ENCODE measurements at places on chromosomes 1 and 21.

GRCh38 chr1:222772996-222773379 is 36.0 kb downstream of the FAM177B start:
- DNase-seq: no peak

GRCh38 chr1:112866151-112866550 is 89.8 kb downstream of the SLC16A1 start:
- DNase-seq: no peak

DNA sequence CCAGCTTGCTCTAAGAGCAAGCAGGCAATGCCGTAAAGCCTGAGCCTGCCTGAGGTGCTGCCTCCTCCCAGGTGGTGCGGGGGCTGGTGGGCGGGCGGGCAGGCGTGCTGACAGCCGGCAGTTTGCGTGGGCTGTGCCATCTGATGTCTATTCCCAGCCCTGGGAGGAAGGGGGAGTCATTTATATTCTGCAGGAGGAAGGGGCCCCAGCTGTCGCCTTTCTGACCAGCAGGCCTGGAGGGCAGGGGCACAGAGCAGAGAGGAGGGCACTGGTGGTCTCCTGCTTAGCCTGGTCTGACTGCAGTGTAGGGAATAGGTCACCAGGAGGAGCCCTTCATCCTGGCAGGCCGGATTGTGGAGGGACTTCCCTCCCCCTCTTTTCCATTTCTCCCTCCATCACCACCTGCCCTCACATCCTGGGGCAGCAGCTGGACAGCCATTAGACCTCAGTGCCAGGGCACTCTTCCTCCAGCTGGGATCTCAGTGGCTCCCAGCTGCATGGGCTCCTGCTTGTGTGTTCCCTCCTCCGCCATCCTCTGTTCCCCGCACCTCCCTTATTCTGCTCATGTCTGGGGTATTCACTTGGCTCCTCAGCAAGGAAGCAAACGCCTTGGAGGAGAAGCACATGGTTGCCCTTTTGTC is 4.4 kb downstream of the CYB561D1 start:
- no peak for DNase-seq

DNA sequence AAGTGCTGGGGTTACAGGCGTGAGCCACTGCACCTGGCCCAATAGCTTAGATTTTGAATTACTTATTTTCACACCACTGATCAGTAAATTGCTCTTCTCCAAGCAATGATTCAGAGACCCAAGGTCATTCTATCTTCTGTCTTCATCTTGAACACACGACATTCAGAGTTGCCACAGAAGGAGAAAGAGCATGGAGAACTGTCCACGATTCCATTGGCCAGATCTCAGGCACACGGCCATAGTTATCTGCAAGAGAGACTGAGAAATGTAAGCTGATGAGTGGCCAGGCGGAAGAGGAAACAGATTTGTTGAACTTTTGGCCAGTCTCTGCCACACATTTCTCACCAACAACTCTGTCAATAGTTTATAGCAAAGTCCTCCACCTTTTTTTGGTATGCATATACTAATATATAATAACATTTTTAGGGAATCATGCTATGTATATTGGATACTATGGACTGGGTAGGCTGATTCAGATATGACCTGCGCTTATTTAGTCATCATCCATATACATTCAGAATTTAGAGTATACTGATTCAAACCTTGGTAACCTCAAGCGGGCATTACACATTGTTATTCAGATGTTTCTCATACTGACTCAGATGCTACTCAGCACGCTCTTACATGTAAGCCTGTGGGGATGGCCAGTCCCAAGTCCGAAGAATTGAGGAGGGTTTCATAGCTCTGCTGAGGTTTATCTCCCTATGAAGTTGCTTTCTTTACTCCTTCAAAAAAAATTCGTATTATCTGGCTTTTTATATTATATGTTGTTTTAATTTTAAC is 25.5 kb upstream of the CAP1 start:
- DNase-seq: peak; percentile 96

DNA sequence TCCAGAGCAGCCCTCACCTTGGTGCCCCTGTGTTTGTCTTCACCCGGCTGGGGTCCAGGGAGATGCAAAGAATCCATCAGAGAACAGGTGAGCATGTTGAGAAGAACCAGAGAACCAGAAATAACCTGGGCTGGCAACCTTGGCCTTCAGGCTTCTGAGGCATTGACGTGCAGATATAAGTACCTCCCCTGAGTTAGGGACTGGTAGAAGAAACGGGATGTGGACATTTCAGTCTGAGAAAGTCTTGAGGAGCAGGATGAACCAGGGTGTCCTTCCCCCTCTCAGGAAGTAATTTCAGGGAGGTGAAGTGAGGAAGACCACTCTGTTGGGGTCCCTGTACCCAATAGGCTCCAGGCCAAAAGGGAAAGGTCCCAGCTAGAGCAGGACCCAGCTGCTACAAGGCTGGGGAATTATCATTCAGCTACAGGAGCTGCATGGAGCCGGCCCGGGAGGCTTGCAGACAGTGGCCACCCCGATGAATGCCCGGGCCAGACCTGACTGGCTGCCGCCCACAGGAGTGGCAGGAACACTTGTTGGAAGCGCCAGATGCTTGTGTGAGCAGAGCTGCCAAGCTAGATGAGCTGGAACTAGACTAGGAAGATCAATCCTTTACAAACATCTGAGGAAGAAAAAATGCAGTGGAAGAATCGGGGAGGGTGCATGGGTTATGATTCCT is 1.7 kb upstream of the AURKAIP1 start:
- DNase-seq: no peak

GRCh38 chr1:45430490-45430889 is 60.5 kb downstream of the TESK2 start:
- DNase-seq: no peak

DNA sequence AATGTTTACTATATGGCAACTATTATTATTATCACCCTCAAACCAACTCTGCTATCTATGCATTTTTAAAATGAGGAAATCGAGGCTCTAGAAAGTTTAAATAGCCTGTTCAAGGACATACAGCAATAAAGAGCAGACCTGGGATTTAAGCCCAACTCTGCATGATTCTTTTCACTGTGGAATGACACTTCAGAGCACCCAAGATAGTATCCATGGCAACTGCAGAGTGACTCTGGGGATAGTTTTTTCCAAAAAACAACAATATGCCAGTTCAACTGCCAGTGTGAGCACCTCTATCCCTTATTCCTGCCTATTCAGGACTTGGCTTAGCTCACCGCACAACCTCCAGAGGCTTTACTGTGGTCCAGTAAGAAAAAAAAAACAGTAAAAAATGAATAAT is 293.9 kb downstream of the BRINP2 start:
- no peak for DNase-seq

DNA sequence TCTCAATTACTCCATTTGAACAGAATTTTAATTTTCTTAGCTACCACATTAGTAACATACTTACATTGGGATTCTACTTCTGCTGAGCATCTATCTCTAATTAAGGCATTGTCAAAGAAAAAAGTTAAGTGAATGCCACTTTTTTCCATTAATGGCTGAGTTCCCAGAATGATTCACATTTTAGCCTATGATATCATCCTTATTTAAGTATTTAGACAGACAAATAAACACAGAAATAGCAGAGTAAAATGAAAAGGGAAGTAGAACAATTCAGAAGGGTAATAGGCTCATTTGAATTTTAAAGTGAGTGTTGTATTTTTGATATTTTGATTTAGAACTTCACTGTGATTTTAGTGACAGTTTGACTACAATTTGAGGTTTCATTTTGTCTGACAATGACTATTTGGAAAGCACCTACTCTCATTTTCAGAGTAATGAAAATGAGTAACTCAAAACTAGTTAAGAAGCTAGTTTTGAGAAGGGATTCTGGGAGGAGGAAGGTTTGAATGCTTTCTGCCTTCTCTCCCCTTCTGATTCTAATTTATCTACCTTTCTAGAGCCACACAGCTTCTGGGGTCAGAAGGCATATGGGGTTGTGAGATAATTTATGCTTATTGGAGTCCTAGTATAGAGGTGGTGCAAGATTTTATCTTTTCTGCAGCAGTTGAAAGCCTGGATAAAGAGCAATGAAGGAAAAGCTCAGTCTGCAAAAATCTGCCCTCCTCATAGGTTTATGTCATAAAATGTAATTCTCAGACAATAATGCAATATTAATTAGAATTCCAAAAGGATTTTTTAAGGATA is 15.5 kb downstream of the LYPLAL1 start:
- peak; percentile 40 for DNase-seq

DNA sequence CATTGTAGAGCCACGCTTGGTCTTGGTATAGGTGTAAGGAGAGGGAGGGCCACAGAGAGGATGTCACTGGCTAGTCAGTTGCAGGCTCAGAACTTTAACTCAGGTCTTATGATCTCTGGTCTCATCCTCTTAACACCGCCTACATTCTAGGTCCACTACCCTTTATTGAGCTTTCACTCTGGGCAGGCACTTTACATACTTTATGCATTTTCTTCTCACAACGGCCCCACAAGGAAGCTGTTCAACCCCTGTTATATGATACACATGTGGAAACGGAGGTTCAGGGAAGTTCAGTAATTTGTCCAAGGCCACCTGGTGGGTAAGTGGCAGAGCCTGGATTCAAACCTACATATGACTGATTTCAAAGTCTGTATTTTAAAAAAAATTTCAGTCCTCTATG is 25.3 kb upstream of the RCAN3 start:
- no peak for DNase-seq

GRCh38 chr21:38679534-38679933 is 126.2 kb upstream of the ETS2 start:
- DNase-seq: peak; percentile 39

DNA sequence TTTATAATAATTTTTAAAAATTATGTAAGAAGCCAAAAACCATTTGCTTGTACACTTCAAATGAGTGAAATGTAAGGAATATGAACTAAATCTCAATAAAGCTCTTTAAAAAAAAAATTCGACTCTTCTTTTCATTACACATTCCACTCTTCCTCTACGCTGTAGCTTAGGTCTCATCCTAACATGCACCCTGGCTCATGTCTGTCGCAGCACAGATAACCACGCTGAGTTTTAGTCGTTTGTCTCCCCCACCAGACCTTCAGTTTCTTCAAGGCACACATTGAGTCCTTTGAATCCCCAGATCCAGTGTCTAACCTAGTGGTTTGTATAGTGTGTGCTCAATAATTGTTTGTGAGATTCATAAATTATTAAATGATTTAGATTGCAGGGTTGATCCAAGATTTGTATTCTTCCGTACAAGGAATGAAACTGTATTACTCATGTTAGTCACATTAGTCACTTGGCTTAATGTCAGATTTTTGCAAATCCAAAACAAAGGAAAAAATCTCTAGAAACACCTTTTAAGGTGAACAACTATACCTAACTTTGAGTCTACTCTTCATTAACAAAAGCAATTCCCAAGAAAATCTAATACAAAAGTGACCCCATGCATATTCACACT is 57.3 kb downstream of the SLC25A24 start:
- peak; percentile 38 for DNase-seq

DNA sequence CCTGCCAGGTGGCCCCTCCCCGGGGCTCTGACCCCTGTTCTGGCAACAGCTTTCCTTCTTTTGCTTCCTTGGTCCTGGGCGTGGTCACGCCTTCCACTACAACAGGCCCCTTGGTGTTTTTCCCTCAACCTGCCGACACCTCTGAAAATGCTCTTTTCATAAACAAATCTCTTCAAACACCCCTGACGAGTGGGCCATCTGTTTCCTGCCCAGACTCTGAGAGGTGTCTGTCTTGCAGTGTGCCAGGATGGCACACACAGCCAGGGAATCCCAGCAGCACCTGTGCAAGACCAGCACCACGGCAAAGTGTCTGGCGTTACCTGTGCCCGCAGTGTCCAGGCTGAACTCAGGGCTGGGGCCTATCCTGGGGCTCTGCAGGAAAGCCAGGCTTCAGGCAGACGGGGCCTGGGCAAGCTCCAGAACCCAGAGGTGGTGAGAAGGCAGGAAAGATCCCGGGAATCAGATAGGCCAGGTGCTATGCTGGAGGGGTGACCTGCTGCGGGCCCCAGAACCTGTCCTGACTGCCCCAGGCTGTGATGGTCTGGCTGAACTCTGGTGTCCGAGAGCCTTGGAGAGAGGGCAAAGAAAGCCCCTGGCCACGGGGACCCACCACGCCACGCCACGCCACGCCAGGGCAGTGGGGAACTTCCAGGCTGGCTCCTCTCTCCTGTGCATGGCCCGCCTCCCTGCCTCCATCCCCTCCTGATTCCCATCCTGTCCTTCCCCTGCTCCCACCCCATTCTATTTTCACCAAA is 88.9 kb downstream of the SIK1 start:
- DNase-seq: no peak

DNA sequence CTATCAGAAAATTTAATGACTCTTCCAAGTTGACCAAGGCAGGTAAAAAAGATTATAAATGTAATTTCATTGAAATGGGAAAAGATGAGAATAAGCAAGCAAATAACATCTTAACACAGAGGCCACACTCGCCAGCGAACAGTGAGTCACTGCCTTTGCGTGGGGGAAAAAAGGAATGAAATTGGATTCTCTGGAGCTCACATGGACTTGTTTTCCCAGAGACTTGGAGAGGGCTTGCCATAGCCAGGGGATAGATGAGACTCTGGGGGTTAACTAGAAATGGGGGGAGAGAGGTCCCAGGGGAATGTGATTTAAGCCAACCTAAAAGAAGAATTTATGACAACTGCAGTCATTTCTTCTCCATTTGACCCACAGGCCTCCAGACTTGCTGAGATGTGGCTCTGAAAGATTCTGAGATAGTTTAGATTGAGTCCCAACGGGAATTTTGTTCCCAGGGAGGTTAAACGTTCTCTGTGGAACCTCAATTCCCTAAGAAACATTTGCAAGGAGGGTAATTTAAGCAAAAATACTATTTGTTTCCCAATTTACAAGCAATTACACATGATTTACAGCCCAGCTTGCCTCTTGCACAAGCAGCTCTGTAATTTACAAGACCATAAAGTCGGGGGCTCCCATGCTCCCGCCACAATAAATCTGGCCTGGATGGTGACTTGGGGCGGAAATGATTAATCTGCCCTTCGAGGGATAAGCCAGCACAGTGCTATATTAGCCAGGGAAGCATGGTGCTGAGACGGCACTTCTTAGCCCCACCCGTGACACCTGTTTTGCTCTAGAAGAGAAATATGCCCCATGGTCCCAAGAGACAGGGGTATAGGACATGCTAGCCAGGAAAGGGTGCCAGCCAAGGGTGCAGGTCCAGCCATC is 68.8 kb downstream of the GRIK3 start:
- DNase-seq: no peak

- no peak for DNase-seq
Measured at GRCh38 chr1:161172349-161172748, 5.0 kb downstream of the B4GALT3 start.

GRCh38 chr1:22259551-22260282 is 116.8 kb upstream of the WNT4 start:
- no peak for DNase-seq

- DNase-seq: no peak
Measured at GRCh38 chr1:175410560-175410959, 218.0 kb upstream of the KIAA0040 start.

GRCh38 chr21:27466140-27466539 is 499.3 kb upstream of the ADAMTS5 start:
- no peak for DNase-seq

DNA sequence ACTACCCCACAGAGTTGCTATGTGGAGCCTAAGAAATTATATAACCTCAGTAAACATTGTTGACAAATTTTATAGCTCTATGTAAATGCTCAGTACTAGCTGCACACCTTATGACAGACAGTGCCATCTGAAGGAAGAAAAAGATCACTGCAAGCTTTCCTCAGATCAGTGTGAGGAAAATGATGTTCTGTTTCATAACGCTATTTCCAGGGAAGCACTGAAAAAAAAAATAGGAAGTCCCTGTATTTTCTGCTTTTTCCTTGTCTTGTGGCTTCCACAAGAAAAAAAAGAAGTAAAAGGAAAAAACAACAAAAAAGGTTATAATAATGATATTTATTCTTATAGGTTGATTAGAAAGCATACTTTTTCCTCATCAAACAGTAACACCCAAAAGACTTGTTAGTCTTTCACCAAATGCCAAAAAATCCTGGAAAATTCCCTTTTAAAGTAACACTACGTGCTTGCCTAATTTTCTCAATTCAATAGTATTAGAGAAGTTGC is 23.2 kb downstream of the LYST start:
- no peak for DNase-seq

Data from HS-5 (cell line).